ENCODE measurements at places on chromosomes 7 and 10.
A peak's percentile ranks its signal among the peaks of the same experiment; 100 is the strongest.

- DNase-seq, result no peak
Measured at GRCh38 chr7:158377800-158378623, 209.6 kb downstream of the PTPRN2 start.

- no peak for DNase-seq
Measured at GRCh38 chr10:19801369-19801768, 14.9 kb upstream of the PLXDC2 start.

- DNase-seq, result no peak
Measured at GRCh38 chr7:862157-862556, 14.2 kb upstream of the GET4 start.

DNA sequence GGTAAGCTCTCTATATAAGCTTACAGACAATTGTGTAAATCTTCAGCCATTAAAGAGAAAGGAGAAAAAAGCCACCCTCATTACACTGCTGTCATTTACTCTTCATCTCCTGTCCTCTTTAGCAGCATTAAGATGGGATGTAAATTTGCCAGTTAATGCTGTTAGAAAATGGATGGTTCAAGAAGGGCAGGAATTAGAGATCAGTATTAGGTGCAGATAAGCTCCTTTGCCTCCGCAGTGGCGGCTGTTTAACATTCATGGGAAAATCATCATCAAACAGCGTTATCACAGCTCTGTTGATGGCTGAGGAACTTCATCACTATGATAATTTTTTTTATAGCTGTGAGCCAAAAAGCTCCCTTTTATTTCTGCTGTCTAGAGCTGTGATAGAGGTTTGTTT lies 61.8 kb upstream of the FAM204A start:
- DNase-seq, result no peak

DNA sequence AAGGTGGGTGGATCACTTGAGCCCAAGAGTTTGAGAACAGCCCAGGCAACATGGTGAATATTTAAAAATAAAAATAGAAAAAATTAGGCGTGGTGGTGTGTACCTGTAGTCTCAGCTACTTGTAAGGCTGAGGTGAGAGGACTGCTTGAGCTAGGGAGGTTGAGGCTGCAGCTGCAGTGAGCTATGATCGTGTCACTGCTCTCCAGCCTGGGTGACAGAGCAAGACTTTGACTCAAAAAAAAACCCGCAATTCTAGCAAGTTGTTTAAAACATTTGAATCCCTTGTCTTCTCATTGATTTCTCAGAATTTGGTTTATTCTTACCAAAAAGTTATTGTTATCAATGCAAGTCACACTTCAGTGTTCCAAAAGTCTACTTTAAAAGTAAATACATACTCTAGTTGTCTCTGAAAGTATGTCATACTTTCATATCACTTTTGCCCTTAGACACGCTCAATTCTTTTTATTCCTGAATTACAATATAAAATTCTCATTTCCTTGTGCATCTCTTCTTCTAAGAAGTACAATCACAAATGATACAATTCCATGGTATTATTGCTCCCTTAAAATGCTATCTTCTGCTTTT lies 6.3 kb downstream of the EPC1 start:
- no peak for DNase-seq

DNA sequence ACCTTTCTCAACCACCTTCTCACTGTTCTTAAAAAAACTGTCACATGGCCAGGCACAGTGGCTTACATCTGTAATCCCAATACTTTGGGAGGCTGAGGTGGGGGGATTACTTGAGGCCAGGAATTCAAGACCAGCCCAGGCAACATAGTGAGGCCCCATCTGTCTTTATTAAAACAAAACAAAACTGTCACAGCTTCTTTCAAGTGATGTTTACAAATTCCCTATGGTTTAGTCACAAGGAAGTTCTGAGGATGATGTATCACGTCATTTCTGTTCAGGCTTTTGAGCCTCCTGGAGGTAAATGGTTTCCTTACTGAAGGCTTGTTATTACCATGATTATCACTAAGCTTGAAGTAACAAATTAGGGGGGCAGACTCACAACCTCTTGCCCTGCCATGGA lies 186.2 kb downstream of the CFTR start:
- no peak for DNase-seq

- no peak for DNase-seq
Measured at GRCh38 chr7:99767662-99768061, 16.3 kb downstream of the CYP3A4 start.

- DNase-seq, result no peak
Measured at GRCh38 chr10:132382231-132382922, 14.6 kb upstream of the PWWP2B start.

DNA sequence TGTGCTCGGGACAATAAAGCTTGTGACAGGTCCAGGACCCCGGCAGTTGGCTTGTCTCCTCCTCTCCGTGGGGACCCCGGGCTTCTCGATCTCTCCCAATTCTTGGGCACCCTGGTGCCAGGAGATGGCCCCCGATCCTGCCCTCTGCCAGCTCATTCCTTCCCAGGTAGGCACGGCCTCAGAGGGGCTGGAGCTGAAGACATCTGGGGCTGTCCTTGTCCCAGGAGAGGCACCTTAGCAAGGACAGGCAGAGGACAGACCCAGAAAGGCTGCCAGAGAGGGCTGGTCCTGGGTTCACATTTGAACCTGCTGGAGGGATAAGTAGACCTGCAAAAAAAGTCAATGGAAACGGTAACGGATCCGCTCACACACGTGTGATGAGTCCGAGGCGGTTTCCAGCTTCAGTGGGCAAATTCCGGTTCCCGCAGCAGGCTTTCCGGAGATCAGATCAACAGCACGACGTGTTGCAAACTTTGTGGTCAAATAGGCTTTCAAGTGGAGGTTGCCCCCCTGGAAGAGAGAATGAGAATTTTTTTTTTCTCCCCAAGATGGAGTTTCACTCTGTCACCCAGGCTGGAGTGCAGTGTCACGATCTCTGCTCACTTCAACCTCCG lies 47.7 kb upstream of the GTF2IRD1 start:
- DNase-seq, result no peak

GRCh38 chr7:141304291-141304690 lies 230.4 kb downstream of the TMEM178B start:
- no peak for DNase-seq

GRCh38 chr10:48667960-48668590 lies 16.6 kb upstream of the WDFY4 start:
- DNase-seq, result no peak

- DNase-seq, result no peak
Measured at GRCh38 chr10:113648478-113648877, 15.4 kb downstream of the NRAP start.

GRCh38 chr10:36437367-36437766 lies 688.0 kb upstream of the ANKRD30A start:
- no peak for DNase-seq

DNA sequence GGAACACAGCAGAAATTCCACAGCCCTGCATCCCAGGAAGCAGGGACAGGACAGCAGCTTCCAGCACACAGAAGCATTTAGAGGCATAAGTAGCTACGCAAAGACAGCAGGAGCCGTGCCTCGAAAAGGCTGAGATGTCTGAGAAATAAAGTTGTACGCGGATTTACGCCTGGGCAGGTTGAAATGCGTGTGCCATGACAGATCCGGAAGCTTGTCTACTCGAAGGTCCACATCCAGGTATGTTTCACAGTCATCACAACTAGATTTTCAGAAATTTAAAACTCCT lies 26.1 kb downstream of the DIP2C start:
- no peak for DNase-seq

DNA sequence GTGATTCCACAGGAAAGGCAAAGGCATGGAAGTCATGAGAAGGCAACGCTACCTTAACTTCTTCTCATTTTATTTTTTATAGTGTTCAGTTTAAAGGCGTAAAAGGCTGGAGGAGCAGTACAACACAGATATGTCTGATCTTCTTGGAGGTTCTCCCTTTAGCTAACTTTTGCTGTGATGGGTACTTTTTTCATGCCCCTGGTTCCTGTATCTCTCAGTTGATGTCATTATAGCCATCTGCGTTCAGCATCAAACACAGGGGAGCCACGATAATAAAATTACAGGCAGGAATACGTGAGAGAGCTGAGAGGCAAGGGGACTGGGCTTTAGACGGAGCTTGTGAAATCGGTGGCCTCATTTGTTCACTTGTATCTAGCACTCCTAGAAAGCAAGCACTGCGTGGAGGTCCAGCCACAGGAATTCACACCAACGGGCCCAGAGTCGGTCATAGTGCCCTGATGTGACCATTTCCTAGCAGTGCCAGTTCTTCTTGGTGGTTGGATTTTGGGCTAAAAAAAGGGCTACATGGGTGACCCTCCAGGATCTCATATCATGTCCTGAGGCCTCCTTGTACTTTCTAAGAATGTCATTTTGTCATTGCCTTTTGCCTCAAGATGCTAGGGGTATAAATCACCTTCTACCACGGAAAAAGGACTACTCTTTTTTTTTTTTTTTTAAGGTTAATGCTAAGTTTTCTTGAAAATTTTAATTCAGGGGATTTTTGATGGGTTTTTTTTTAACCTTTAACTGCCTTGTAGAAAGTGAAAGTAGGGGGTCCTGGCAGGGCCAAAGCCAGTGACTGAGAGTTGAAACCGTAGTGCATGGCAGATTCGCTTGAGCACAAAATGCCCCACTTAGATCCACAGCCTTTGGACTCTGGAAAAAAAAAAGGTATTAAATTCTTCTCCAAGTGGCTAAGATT lies 191.5 kb downstream of the CELF2 start:
- DNase-seq, result no peak

DNA sequence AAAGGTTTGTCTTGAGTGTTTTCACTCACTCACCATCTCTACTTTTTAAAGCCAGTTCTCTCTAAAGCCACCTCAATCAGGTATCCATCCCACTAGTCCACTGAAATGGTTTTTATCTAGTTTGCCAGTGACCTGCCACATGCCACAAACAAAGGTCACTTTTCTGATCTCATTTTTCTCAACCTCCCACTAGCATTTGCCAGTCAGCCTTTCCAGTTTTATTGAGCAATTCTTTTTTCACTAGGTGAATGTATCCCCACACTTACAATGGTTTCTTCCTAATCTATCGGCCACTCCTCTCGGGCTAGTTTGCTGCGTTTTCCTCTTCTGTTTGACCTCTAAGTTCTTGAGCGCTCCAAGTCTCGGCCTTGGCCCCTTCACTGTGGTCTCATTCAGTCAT lies 44.9 kb upstream of the ARL4A start:
- no peak for DNase-seq

DNA sequence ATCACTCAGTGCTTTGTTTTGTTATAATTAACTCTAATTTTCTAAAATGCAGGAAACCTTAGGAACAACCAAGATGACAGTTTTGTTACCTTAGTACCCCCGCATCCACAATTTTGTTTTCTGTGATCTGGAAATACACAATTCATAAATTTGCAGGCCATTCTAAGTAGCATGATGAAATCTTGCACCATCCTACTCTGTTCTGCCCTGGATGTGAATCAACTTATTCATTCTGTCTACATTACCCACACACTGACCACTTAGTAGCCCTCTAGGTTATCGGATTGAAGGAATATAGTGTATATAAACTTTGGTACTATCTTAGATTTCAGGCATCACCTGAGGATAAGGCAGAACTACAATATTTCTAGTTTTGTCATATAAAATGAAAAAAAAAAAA lies 155.9 kb downstream of the CTTNBP2 start:
- no peak for DNase-seq

DNA sequence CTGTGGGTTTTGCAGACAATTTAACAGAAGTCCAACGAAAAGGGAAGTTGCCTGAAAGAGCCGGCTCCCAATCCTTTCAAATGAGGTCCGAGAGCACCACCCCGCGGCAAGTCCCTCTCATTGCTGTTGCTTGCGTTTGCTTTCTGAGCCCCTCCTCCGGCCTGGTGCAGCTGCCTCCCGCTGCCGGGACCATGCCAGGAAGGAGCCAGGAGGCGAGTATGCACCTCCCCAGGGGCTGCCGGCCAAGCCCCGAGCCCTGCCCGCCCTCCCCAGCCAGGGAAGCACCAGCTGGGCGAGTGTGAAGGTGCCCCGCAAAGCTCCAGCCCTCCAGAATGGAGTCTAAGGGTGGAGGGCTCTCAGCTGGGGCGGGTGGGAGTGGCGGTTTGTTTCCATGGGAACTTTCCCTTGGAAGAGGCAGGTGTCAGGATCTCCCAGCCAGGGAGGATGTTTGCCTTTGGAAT lies 25.8 kb upstream of the PPP2R2D start:
- peak; percentile 31 for DNase-seq

DNA sequence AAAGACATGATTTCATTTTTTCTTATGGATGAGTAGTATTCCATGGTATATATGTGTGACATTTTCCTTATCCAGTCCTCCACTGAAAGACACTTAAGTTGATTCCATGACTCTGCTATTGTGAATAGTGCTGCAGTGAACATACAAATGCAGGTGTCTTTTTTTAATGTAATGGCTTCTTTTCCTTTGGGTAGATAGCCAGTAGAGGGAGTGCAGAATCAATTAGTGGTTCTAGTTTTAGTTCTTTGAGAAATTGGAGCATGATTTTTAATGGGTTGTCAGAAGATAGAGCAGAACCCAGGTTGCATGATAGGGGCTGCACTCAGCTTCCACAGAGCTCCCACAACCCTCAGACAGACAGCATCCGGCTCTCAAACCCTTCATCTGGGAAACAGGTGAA lies 152.9 kb upstream of the PLXDC2 start:
- DNase-seq, result no peak

GRCh38 chr10:109947111-109947920 lies 24.0 kb upstream of the XPNPEP1 start:
- no peak for DNase-seq

DNA sequence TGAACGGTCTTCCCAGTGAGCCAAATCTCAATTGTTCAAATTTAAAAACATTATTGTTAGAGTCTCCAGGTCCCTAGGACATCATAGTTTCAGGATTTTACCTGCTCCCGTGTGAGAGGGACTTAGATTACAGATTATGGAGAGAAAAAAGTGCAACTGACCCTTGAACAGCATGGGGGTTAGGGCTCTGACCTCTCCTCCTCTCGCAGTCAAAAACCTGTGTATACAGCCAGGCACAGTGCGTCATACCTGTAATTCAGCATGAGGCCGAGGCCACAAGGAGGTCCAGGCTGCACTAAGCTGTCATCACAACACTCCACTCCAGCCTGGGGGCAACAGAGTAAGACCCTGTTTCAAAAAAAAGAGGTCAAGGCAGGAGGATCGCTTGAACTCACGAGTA lies 25.5 kb downstream of the BAZ1B start:
- DNase-seq, result no peak

- no peak for DNase-seq
Measured at GRCh38 chr7:115933471-115933870, 97.1 kb downstream of the TFEC start.

GRCh38 chr10:114596793-114597192 lies 61.3 kb downstream of the ABLIM1 start:
- no peak for DNase-seq

- DNase-seq, result no peak
Measured at GRCh38 chr10:49053998-49054692, 61.2 kb downstream of the VSTM4 start.

All from NCI-H2081 treated with DMSO at 0.1 percent for 48 hours (cell line).